Stimulated activated CD8-positive, alpha-beta memory T cell treated with anti-CD3 and anti-CD28 coated beads, Interleukin-15, amount 100 ng/mL, for 48 hours (primary cell): ENCODE measurements at places on chromosomes 12 and 14.

- no peak for DNase-seq
Observed at GRCh38 chr12:117412465-117413188, 51.2 kb upstream of the NOS1 start.

- DNase-seq: no peak
Observed at GRCh38 chr14:89856871-89857345, 97.6 kb downstream of the EFCAB11 start.

DNA sequence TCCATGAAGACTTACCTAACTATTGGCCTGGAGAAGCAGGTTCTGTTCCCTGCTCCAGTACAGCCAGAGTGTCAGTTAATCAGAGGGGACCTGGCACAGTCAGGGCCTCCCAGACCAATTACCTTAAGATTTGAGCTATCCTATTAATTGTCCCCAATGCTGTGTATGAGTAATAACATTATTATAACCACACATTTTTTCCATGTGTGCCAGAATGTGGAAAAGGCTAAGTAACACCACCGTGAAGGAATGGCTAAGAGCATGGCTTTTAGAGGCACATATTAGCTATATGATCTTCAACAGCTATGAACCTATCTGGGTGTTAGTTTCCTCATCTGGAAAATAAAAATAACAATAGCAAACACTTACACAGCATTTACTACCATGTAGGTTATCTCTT lies 111.1 kb upstream of the RAP1B start:
- DNase-seq: no peak

GRCh38 chr12:117165342-117165741 lies 24.9 kb downstream of the FBXO21 start:
- no peak for DNase-seq

- no peak for DNase-seq
Observed at GRCh38 chr12:12803186-12803585, 10.0 kb upstream of the DDX47 start.
